ENCODE measurements at places on chromosomes 5 and 9. TPM values are rescaled to one million over a fixed set of nuclear protein-coding genes. Genes with fewer than 3 reads are reported as not detected.
A peak's percentile ranks its signal among the peaks of the same experiment; 100 is the strongest.

DNA sequence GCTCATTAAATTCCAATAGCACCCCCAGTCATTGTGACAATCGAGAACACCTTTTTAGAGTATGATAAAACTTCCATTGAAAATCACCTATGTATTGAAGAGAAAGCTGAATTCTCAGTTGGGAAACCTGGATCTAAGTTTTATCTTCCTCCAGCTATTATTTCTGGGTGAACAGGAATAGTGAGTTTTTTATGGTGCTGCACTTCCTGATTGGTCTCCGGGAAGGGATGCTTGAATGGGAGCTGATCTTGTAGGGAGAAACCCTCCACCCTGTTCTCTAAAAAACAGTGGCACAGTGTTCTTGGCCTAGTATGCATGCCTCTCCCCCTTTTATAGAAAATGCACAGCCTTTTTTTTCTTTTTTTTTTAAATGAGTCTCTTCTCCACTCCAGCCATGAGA is 112.2 kb downstream of the ACTBL2 start:
- ATAC-seq = no peak

DNA sequence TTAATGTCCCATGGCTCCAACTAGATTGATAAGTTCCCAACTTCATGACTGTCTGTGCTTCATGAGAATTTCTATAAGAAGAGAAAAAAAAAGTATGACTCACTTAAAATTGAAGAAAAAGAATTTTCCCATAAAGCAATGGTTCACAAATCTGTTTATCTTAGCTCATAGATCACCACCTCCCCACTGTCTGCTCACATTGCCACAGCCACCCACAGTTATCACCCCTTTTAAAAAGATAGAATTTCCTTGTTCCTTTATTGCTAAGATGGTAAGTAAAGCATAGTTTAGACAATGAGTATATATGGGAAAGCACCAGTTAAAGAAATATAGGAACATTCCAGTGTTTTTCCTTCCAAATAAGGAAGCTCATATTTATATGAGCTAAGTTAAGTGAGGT is 67.1 kb downstream of the ALDH7A1 start:
- ATAC-seq = no peak

- no peak for ATAC-seq
Observed at GRCh38 chr9:134569626-134570025, 72.0 kb upstream of the COL5A1 start.

GRCh38 chr5:177077335-177077734 is 9.4 kb upstream of the FGFR4 start:
- ATAC-seq = no peak

- ATAC-seq = no peak
Observed at GRCh38 chr9:15238646-15239045, 68.4 kb downstream of the TTC39B start.

DNA sequence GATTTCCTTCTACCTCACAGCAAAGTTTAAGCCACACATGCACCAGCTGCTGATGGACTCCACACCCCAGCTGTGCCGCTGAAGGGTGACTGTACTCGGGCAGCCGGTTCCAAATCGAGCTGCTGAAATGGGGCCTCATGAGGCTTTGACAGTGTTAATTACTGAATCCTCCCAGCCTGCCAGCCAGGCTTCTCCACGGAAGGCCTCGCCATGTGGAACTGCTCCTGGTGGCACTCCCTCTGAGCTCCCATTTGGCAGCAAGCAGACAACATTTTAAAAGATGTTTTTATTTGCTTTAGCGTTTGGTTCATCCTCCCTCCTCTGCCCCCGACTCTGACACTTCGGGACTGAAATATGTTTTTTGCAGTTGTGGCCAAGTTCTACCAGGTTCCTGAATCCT is 479.4 kb upstream of the MPDZ start:
- no peak for ATAC-seq

GRCh38 chr5:125775896-125776295 is 647.3 kb upstream of the GRAMD2B start:
- no peak for ATAC-seq

DNA sequence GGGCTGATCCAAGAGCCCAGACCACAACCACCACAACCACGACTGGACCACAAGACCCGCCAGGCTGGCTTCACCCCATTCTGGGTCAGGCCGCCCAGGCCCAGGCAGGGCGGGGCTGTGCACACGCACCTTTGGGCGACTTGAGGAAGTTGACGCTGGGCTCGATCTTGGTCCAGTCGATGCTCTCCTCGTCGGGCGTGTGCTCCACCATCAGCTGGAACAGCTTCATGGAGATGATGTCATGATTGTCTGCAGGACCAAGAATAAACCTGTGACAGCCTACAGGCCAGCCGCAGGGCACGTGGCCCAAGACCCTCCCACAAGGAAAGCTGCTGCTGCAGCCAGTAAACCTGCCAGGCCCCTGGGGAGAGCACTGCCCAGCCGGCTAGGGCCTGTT is 17.3 kb downstream of the LMAN2 start:
- ATAC-seq = no peak

- ATAC-seq = no peak
Observed at GRCh38 chr9:88322906-88323566, 65.2 kb upstream of the SPIN1 start.

DNA sequence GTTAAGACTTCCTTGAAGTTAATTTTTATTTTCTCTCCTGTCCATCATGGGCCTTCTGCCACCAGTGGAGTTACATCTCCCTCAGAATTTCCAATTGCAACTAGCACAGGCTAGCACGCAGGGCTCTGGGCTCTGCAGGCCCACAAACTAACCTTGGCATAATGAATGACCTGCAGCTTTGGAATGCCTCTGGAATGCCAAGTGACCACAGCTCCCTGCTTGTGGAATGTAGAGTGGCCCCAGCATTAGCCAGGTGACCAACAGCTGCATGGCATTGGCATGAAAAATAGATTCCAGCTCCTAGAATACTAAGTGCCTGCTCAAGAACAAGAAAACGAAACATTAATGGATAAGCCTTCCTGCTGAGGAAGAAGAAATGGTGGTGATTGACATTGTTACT is 726.1 kb downstream of the BRINP1 start:
- no peak for ATAC-seq

GRCh38 chr5:75460532-75460931 is 50.9 kb downstream of the CERT1 start:
- no peak for ATAC-seq

DNA sequence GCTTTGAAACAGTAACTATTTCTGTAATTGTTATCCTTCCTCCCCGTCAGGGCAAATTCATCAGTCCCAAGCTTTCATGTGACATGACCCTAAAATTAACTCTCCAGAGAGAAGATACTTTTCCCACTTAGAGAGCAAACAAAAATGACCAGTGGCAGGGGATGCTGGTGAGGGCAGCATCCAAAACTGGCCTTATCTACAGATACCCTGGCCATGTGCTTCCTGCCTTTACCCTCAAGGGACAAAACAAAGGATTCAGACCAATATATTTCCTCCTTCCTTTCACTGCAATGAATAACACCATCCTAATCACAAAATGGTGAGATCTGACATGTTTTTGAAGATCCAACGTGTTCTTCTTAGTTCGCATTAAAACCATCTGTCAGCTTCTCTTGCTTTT is 267.2 kb downstream of the MAN2A1 start:
- ATAC-seq = no peak

DNA sequence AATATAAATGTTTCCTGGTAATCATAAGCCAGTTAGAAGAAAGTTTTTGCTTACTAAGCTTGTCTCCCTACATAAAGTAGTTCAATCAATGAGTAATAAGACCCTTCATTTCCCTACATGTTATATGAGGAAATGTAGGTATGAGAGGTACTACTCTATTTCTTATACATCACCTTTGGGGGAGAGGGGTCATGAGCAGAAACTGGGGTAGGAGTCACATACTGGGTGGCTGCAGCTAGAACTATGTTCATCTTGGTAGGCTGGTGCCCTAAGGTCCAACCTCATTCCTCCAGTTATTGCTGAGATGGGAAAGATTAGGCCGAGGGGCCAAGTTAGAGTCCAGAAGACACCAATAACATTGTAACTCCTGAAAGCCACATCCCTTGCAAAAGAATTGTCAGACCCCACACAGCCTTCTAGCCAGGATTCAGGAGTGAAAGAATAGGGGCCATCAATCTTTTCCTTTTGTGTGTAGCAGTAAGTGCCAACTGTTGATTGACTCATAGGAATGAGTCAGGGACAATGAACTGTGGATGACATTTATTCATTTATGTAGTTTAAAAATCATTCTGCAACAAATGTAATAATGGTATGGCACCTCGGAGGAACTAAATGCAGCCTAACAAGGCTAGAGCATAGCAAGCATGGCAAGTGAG is 21.6 kb upstream of the SREK1 start:
- no peak for ATAC-seq

DNA sequence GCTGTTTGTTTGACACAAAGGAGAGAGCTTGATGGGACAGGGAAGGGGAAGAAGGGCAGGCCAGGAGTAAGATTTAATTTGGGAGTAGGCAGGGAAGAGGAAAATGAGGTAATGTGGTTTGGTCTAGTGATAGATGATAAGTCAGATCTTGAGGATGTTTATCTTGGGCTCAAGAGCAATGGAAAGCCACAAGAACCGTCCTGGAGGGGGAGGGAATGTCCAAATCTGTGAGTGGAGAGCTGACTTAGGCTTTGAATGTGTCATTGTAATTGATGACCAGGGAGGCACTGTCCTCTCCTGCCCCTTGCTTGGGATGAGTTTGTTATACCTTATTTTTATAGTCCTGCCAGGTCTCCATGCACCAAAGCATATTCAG is 37.5 kb downstream of the MAMDC2 start:
- ATAC-seq = peak; percentile 61

DNA sequence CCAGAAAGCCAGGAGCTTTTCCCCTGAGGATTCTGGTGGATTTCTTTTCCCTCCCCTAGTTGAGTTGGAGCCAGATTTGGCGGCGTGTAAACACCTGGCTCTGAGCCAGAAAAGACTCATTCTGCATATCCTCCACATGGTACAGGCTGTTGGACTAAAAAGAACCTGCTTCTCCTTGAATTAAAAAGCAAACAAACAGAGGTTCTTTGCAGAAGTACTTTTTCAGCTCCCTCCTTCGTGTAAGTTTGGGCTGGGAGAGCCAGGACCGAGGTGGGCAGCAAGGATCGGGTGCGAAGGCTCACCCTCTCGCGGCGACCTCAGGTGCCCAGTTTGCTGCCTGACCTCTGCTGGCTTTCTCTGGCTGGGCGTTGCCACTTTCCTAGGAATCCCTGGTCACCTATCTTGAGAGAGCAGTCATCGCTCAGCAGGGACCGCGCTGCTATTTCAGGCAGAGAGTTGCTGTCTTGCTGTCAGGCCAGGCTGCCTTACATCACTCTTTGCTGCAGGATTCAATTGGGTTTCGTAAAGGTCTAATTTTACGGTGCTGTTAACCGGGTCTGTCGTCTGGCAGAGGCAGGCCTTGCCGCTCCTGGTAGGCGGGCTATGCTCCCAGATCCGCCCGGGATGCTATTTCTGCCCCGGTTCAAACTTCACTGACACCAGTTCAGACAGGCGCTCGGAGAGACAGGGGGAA is 3.2 kb downstream of the PAPPA start:
- peak; percentile 76 for ATAC-seq

- no peak for ATAC-seq
Observed at GRCh38 chr9:78235256-78235761, 566 bp upstream of the CEP78 start.

- no peak for ATAC-seq
Observed at GRCh38 chr9:18907927-18908625, 124.9 kb downstream of the SAXO1 start.

DNA sequence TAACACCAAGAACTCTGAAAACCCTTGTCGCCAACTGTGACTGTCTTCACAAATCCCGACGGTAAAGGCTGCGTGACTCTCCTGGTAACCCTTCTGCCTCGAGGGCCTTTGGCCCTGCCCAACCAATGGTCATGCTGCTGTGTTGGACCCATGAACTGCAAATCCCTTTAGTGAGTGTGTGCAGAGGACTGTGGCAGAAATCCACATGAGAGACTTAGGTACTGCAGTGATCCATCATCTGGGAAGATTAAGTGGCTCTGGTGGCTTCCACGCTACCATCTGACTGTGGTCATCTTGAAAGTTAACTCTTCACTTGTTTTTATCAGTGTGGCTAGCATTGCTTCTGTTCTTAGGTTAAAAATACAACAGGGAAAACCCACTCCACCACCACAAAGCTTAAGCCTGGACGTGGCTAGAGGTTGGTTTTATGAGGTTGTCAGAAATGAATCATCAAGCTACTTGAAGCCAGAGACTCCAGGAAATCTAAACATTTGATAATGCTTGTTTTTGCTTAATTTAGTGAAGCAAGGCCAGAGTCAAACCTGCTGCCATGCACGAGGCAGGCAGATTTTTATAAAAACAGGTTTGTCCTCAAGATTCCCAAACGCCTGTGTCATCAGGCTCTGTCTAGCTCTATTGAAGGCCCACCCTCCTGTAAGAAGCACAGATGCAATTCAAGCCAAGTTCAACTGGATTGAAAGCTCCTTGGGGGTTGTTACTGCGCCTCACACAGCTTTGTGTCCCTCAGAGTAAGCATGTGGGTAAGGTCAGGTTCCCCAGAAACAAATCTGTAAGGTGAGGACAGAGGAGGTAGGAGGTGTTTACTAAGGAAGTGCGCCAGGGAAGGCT is 52.7 kb upstream of the ERCC6L2 start:
- no peak for ATAC-seq

DNA sequence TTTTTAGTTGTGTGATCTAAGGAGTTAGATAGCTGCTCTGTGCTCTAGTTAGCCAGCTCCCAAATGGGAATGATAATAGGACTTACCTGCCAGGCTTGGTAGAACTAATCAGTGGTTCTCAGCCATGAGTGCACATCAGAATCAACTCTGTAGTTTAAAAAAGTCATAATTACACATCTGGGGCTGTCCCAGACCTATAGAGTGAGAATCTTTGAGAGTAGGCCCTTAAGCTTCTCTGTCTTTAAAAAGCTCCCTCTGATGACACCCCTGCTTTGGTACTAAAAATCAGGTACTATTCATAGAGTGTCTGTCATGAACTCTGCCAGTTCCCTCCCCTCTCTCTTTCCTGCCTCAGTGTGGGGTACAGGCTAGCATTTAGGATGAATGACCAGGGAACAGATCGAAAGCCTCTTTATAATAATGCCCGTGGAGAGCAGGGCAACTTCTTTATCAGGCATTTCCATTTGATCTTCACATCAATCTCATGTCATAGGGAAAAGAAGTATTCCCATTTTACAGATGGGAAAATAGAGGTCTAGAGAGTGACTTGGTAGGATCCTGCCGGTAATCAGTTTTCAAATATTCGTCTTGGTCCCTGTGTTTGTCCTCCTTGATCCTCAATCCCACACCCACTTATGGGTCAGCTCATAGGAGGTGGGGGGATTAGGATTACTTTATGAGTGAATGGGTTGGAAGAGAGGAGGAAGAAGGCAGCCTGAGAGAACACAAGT is 15.3 kb downstream of the PPARGC1B start:
- no peak for ATAC-seq

PCDHGA11 gene
- total RNA-seq = 12.3 TPM

DAP gene
- 21.8 TPM for total RNA-seq

DMRT3 gene
- not detected for total RNA-seq

SH3GL2 gene
- total RNA-seq = 4.7 TPM

SHROOM1 gene
- 6.7 TPM for total RNA-seq

IFNA2 gene
- not detected for total RNA-seq

ANKRD34B gene
- not detected for total RNA-seq

Data from gastroesophageal sphincter (tissue), 4 donors.